ENCODE measurements at places on chromosomes 6 and 20. TPM values are rescaled to one million over a fixed set of nuclear protein-coding genes. Genes with fewer than 3 reads are reported as not detected.

The SRSF12 gene
- 11.8 TPM for polyA plus RNA-seq

The GGTLC1 gene
- polyA plus RNA-seq = not detected

The DNAAF9 gene
- 26.8 TPM for polyA plus RNA-seq

The GDAP1L1 gene
- 0.49 TPM for polyA plus RNA-seq

- DNase-seq = no peak
Observed at GRCh38 chr6:155200012-155200411, 63.8 kb upstream of the CLDN20 start.

- DNase-seq = no peak
Observed at GRCh38 chr6:80544555-80544954, 438.1 kb downstream of the BCKDHB start.

GRCh38 chr20:23291575-23292240, 58.9 kb upstream of the NXT1 start:
- no peak for DNase-seq

DNA sequence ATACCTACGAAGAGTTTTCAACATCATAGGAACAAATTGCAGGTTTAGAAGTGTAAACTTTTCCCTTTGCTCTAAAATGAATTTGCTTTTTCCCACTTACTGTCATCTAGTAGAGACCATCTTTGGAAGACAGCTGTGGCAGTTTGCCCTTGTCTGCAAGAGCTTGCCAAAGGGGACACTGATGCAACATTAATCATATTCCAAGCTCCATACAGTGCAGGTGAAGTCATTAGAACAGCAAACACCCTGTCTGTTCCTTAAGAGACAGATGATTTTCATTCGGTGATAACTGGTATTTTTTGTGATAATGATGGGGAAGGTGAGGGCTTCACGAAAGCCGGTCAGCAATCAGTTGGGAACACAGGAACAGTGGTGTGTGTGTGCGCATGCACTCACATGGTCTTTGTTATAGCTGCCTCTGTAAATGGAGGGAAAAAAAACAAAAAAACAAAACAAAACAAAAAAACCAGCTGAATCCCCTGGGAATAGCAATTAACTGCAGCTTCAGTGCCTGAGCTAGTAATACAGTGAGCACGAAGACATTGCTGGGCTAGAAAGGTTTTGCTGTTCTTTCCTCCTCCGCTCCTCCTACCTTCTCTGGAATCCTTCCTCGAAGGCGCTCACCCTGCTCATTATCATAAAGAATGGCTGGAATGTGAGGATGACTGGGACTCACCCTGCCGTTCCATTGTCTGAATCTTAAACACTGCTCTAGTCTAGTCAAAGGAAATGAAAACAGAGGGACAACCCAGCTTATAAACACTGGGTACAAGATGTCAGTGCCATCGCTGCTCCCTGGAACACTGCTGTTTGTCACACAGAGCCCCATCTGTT, 35.2 kb upstream of the KIF13A start:
- no peak for DNase-seq

- no peak for DNase-seq
Observed at GRCh38 chr6:22019857-22020256, 277.0 kb downstream of the PRL start.

GRCh38 chr6:55643861-55644260, 64.9 kb upstream of the HMGCLL1 start:
- DNase-seq = no peak

- DNase-seq = no peak
Observed at GRCh38 chr20:24588725-24589340, 119.4 kb downstream of the SYNDIG1 start.

- no peak for DNase-seq
Observed at GRCh38 chr6:142872376-142872775, 72.6 kb downstream of the HIVEP2 start.

DNA sequence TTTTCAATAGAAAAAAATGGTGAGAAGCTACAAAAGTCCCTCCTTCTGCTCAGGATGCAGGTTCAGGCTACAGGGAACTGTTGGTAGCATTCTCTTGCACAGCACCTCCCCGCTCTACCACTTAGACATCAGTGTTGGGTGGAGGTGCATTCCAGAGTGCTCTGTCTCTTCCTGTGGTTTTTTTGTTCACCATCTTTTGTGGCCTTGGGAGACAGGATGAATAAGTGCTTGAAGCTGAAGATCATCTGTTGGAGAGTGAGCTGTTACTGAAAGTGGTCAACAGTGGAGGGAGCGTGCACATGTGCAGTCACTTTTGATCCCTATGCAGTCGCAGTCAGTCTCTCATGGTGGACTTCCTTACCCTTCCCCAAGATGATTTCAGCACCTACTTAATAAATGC, 16.6 kb upstream of the BTBD3 start:
- no peak for DNase-seq

GRCh38 chr6:31859923-31860322, 2.7 kb downstream of the NEU1 start:
- no peak for DNase-seq
